ENCODE measurements at places on chromosomes 2 and 18.

GRCh38 chr2:230601510-230601909 lies 111.1 kb upstream of the CAB39 start:
- no peak for DNase-seq

DNA sequence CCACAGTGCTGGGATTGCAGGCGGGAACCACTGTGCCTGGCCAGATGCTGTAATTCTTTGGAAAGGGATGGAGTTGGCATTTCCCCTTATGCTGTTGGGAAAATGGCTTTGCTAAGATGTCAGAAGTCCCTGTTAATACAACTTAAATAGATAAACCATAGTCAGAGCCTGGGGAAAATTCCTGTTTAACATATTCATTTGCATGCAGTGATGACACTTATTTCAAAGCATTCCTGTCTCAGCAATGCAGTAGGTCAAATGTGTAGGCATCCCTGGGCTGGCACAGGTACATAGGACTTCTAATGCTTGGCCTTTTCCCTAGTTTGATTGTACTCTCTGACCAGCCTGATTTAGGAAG lies 38.6 kb downstream of the RAMP1 start:
- DNase-seq = no peak

DNA sequence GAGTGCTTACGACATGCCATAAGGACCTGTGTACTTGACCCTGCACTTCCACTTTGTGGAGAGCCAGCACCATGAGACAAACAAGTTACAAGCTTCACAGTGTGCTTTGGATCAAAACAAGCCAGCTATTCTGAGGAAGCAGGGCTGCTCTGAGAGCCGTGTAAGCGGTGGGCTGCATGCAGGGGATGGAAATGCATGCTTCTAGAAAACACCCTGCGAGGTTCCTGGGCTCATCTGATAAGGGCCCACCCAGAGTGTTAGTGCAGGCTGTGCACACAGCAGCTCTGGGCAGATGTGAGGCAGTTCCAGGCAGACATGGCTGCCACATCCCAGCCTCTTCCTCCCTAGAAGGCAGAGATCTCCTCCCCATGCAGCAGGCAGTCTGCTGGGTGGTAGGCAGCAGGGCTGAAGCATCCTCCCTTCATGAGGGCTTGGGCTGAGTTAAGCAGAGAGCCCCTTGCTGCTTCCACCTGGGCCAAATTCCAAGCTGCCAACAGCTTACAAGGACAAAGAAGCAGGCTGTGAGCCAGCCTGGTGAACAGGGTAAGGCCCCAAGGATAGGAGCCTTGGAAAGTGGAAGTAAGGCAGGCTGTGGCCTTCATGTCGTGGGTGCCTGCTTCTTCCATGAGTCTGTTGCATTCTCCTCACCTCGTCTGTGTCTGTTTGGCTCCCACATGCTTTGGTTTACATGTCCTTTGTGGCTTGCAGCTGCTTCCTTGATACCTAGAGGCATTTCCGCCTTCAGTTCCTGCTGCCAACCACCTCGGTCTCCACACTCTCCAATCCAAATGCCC lies 7.7 kb downstream of the PSD4 start:
- DNase-seq = peak; percentile 30

- DNase-seq = no peak
Measured at GRCh38 chr2:231541645-231542044, 11.4 kb upstream of the NMUR1 start.

- DNase-seq = no peak
Measured at GRCh38 chr2:55157474-55157884, 74.6 kb downstream of the CLHC1 start.

DNA sequence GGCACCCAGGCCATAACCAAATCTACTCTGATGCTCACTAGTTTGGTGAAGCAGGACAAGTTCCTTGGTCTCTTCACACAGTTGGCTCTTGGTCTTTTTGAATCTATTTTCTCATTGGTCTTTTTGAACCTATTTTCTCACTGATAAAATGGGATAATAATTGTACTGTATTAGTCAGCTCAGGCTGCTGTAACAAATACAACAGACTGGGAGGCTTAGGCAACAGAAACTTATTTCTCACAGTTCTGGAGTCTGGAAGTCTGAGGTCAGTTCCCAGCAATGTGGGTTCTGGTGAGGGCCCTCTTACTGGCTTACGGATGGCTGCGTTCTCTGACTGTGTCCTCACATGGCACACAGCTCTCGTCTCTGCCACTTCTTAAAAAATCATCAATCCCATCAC lies 63.5 kb downstream of the C1D start:
- DNase-seq = no peak

GRCh38 chr18:68991286-68991685 lies 193.4 kb downstream of the CCDC102B start:
- no peak for DNase-seq

GRCh38 chr2:42859006-42859552 lies 66.7 kb upstream of the HAAO start:
- peak; percentile 51 for DNase-seq

DNA sequence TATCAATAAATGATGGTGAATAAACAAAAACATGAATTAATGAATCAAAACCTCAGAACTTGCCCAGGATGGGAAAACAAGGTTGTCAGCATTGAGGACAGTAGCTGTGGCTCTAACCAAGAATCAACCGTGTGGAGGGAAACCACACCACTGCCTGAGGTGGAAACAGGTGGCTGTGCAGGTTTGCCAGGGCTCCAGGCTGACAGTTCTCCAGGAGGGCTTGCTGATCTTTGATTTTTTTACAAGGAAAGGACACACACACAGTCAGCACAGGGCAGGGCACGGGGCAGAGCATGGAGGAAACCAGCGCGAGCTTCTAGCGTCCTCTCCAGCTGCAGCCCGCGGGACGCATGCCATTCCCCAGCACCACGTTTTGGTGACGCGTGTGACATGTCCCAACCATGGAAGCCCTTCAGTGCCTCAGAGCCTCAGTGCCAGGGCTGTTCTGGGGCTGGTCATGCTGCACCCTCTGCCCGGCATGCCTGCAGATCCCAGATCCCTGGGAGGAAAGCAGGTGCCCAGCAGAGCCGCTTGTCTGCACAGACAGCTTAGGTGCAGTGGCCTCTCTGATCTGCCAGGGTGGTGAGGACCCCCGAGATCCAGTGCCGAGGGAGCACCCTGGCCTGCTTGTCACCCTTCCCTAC lies 15.8 kb upstream of the AGXT start:
- no peak for DNase-seq

GRCh38 chr2:211228559-211228958 lies 672.2 kb downstream of the CPS1 start:
- DNase-seq = no peak

DNA sequence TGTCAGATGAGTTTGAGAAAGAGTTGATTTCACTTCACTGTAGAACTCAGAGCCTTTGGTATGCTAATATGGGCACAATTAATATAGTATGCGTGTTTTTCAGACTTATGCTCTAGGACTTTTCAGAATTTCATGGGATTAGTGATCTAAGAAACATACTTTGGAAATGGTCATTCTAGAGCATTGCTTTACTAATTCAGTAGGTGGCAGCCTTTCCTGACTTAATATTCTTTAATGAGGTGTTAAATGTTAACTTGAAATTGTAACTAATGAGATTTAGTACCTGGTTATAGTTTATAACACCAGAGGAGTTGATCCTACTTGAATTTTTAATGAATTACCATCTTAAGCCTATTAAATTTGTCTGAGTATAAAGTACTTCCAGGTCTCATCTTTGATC lies 28.4 kb downstream of the ACTR2 start:
- DNase-seq = no peak

Measured in CD4-positive, alpha-beta T cell treated with Interleukin-6 at 100 ng/mL for 8 hours (primary cell).